Chondrocyte (in vitro differentiated cells): ENCODE measurements at places on chromosomes 16 and 17. TPM values are rescaled to one million over a fixed set of nuclear protein-coding genes. Genes with fewer than 3 reads are reported as not detected.

The C17orf107 gene
- 1.5 to 1.8 TPM (median 1.6 TPM) in 3 replicates for total RNA-seq

GRCh38 chr17:29066047-29066446, 23.1 kb downstream of the PIPOX start:
- DNase-seq = no peak
- peaks cover 7% of the 10 kb centered on the region for H3K4me1 ChIP-seq
- H3K27me3 ChIP-seq = no peaks in the 10 kb centered on the region
- no peaks in the 10 kb centered on the region for H3K36me3 ChIP-seq
- no peak overlapping the region for H3K4me3 ChIP-seq

GRCh38 chr17:81095383-81095762, 60.4 kb downstream of the BAIAP2 start:
- H3K36me3 ChIP-seq = peaks cover 1% of the 10 kb centered on the region
- no peak overlapping the region for H3K4me3 ChIP-seq
- H3K4me1 ChIP-seq = peaks cover 48% of the 10 kb centered on the region
- DNase-seq = no peak

DNA sequence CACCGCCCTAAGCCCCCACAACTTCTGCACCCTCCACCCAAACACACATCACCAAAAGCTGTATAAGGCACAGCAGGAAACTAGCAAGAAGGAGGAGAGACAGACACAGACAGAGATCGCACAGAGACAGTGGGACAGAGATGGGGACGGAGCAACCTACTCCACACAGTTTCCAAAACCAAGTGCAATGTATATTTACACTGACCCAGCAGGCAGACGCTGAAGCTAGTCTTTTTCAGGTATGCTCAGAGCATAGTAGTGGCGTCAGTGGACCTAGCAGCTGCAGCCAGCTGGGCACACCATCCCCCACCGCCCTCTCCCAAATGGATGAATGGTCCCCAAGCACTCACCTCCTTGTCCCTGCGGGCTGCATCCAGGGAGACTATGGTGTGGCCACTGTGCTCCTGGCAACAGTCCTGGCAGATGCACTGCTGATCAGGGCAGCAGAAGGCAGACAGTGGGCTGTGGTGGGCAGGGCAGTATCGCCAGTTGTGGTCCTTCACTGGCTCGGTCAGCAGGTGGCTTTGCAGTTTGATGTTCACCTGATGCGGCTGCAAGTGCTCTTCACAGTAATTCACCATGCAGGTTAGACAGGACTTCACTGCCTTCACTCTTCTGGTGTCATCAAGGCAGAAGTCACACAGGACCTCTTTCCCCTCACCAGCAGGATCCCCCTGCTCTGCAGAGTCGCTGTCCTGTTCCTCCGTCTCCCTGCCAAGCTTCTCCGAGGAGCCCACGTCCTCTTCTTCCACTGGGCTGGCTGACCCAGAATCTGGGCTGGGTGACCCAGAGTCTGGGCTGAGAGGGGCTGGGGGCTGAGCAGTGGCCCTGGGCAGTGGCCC, 31.5 kb upstream of the FBXW10B start:
- peaks cover 79% of the 10 kb centered on the region for H3K4me1 ChIP-seq
- no peak for DNase-seq
- H3K27me3 ChIP-seq = no peaks in the 10 kb centered on the region
- H3K27ac ChIP-seq = peak overlapping the region; percentile 96

- H3K4me3 ChIP-seq = no peak overlapping the region
- H3K27ac ChIP-seq = peak overlapping the region; percentile 94
- H3K27me3 ChIP-seq = no peaks in the 10 kb centered on the region
- no peak for DNase-seq
Observed at GRCh38 chr17:15920758-15921239, 24.1 kb upstream of the ADORA2B start.

The AIPL1 gene
- not detected in 3 replicates for total RNA-seq

The HEATR9 gene
- total RNA-seq = not detected in 3 replicates

DNA sequence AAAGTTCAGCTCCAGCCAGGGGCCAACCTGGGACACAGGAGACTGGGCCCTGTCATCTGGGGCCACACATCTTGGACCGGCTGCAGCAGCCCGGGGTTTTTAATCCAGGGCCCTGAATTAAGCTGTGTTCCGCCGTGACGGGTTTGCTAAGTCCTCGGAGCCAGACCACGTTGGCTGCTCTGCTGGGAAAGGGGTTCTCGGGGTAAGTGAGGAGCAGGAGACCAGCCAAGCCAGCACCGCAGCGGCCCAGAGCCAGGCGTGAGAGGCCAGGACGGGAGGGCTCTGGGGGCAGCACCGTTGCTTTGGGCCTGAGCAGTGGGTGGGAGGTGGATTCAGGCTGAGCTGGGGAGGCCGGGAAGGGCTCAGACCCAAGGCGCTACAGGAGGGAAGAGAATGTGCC, 31.3 kb upstream of the CBX4 start:
- H3K27ac ChIP-seq = no peak overlapping the region
- no peaks in the 10 kb centered on the region for H3K36me3 ChIP-seq
- peaks cover 10% of the 10 kb centered on the region for H3K4me1 ChIP-seq
- DNase-seq = peak; percentile 62
- H3K27me3 ChIP-seq = peaks cover 4% of the 10 kb centered on the region
- no peak overlapping the region for H3K4me3 ChIP-seq

DNA sequence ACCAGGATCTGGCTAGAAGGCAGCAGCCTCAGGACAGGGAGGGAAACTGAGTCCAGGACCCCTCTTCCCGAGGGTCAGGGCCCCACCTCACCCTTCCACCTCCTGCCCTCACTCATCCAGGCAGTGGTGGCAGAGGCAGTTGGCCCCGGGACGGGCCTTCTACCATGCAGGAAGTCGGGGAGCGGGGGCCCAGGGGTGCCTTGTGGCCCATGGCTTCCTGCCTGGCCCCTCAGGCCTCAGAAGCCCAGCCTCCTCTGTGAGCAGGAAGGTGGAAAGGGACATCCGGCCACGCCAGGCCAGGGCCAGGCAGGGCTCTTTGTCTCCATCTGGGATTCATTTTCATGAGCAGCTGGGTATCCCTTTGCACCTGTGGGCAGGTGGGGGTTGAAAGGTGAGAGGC, 58.5 kb downstream of the BAHCC1 start:
- H3K27me3 ChIP-seq = no peaks in the 10 kb centered on the region
- no peak overlapping the region for H3K4me3 ChIP-seq
- H3K27ac ChIP-seq = no peak overlapping the region
- peaks cover 7% of the 10 kb centered on the region for H3K36me3 ChIP-seq
- DNase-seq = no peak

DNA sequence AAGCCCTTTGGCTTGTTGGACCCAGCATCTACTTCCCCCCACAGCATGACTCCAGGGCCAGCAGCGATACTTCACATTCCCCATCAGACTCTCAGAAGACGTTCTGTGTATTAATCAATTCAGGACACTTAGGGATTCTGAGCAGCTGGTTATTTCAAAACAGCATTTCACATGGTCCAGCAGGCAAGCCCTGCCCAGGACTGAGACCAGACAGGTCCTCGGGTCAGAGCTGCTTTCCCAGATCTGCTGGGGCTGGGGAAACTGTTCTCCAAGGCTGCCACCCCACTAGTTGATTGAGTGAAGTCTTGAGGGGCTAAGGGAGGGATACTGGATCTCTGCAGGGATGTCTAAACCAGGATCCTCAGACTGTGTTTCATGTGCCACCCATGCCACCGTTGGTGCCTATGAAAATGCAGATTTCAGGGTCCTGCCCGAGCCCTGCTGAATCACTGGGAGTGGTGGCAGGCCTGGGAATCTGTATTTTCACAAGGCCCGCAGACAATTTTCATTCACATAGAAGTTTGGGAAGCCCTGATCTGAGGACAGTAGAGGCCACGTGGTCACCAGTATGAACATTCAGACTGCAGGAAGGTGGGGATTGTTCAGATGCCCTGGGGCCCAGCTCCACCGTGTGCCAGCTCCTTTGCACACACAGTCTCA, 40.6 kb upstream of the CDH5 start:
- peaks cover 17% of the 10 kb centered on the region for H3K27me3 ChIP-seq
- no peak for DNase-seq
- H3K4me3 ChIP-seq = no peak overlapping the region

- H3K36me3 ChIP-seq = peaks cover 4% of the 10 kb centered on the region
- H3K27ac ChIP-seq = peak overlapping the region; percentile 98
- H3K4me3 ChIP-seq = peak overlapping the region; percentile 97
- DNase-seq = no peak
- peaks cover 44% of the 10 kb centered on the region for H3K4me1 ChIP-seq
- no peaks in the 10 kb centered on the region for H3K27me3 ChIP-seq
Observed at GRCh38 chr16:11852092-11852809, 909 bp upstream of the RSL1D1 start.

GRCh38 chr17:15441315-15441714, 26.1 kb downstream of the CDRT4 start:
- peaks cover 4% of the 10 kb centered on the region for H3K36me3 ChIP-seq
- no peaks in the 10 kb centered on the region for H3K27me3 ChIP-seq
- H3K4me3 ChIP-seq = no peak overlapping the region
- H3K27ac ChIP-seq = no peak overlapping the region
- DNase-seq = no peak

GRCh38 chr16:2039274-2040031, 8.2 kb downstream of the NTHL1 start:
- DNase-seq = no peak
- H3K4me1 ChIP-seq = peaks cover 70% of the 10 kb centered on the region
- no peaks in the 10 kb centered on the region for H3K27me3 ChIP-seq
- H3K27ac ChIP-seq = peak overlapping the region; percentile 92

The NUDT7 gene
- 1.4 to 2.1 TPM (median 1.6 TPM) in 3 replicates for total RNA-seq

The CYB5D1 gene
- total RNA-seq = 6.9 to 10.5 TPM (median 8.6 TPM) in 3 replicates

GRCh38 chr16:66267292-66268014, 99.0 kb upstream of the CDH5 start:
- no peak for DNase-seq
- no peaks in the 10 kb centered on the region for H3K27me3 ChIP-seq
- peak overlapping the region; percentile 19 for H3K27ac ChIP-seq
- no peaks in the 10 kb centered on the region for H3K36me3 ChIP-seq
- H3K4me1 ChIP-seq = peaks cover 68% of the 10 kb centered on the region
- H3K4me3 ChIP-seq = no peak overlapping the region

- peaks cover 1% of the 10 kb centered on the region for H3K36me3 ChIP-seq
- peak overlapping the region; percentile 97 for H3K27ac ChIP-seq
- peaks cover 76% of the 10 kb centered on the region for H3K4me1 ChIP-seq
- no peaks in the 10 kb centered on the region for H3K27me3 ChIP-seq
- DNase-seq = peak; percentile 52
Observed at GRCh38 chr17:42518046-42518754, 17.8 kb upstream of the NAGLU start.

DNA sequence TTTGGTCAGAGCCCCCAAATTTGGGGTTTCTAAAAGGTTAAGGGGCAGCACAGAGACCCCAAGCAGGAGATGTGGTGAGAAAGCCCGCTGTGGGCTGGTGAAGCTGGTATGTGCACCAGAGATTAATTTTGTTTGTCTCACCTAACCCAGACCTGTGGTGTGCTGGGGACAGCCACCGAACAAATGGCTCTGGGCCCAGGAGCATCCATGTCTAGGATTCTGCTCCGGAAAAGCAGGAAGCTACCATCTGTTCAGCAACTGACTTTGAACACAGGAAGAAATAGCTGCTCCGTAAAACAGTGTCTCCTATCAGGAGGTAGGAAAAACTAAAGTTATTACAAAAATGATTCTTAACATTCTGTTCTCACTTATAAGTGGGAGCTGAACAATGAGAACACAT, 2.7 kb upstream of the ZP2 start:
- DNase-seq = no peak
- no peaks in the 10 kb centered on the region for H3K4me1 ChIP-seq
- H3K36me3 ChIP-seq = no peaks in the 10 kb centered on the region
- peaks cover 31% of the 10 kb centered on the region for H3K27me3 ChIP-seq
- H3K27ac ChIP-seq = no peak overlapping the region

DNA sequence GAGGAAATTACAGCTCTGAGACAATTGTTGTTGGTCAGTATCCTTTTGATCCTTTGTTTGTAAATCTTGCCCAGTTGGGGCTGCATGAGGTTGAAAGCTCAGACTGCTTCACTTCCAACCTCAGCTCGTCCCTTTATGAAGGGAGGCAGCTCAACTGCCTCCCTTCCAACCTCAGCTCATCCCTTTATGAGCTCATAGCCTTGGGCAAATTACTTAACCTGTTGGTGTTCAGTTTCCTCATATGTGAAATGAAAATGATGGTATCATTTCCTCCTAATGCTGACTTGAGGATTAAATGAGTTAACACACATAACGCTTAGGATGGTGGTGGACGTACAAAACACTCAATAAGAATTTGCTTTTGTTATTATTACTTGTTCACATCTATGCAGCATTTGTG, 265.1 kb downstream of the CDH13 start:
- H3K27ac ChIP-seq = no peak overlapping the region
- H3K4me1 ChIP-seq = peaks cover 15% of the 10 kb centered on the region
- no peak overlapping the region for H3K4me3 ChIP-seq
- no peak for DNase-seq

DNA sequence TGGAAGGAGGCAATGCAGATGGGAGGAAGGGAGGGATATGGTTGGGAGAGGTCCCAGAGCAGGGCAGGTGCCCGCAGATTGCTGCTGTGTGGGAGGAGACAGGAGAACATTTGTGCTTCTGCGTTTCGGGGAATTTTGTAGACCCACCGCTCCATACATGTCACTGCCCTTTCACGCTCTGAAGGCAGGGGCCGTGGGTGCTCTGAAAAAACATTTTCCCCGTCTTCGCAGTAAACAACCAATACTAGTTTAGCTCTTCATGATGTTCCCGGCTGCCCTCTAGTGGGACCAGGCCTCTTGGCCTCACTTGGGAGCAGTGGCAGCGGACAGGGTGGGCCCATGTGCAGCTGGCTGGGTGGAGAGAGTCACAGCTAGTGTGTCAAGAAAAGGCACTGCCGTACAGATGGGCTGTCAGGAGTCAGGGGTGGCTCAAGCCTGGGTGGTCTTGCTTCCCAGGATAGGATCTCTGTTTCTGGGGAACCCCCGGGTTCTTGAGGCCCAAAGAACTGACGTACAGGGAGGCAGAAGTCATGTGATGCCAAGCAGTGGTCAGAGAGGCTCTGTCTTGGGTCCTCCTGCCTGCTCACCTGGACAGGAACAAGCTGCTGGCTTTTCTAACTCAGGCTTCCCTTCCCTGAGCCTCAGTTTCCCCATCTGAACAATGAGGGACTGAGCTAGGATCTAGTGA, 46.5 kb upstream of the CPNE2 start:
- peaks cover 7% of the 10 kb centered on the region for H3K4me1 ChIP-seq
- no peak overlapping the region for H3K4me3 ChIP-seq
- H3K27me3 ChIP-seq = no peaks in the 10 kb centered on the region
- no peak overlapping the region for H3K27ac ChIP-seq
- DNase-seq = no peak
- peaks cover 4% of the 10 kb centered on the region for H3K36me3 ChIP-seq

- H3K4me3 ChIP-seq = no peak overlapping the region
- H3K27me3 ChIP-seq = peaks cover 10% of the 10 kb centered on the region
- peak overlapping the region; percentile 51 for H3K27ac ChIP-seq
- H3K36me3 ChIP-seq = no peaks in the 10 kb centered on the region
Observed at GRCh38 chr17:39674702-39675389, 6.6 kb downstream of the PNMT start.

GRCh38 chr16:74923766-74924460, 61.0 kb downstream of the WDR59 start:
- H3K4me1 ChIP-seq = peaks cover 6% of the 10 kb centered on the region
- peaks cover 18% of the 10 kb centered on the region for H3K36me3 ChIP-seq
- no peaks in the 10 kb centered on the region for H3K27me3 ChIP-seq
- H3K27ac ChIP-seq = no peak overlapping the region

The RNF43 gene
- 0.10 to 0.46 TPM (median 0.15 TPM) in 3 replicates for total RNA-seq

GRCh38 chr16:85514598-85515318, 98.4 kb upstream of the GSE1 start:
- peaks cover 1% of the 10 kb centered on the region for H3K27me3 ChIP-seq
- peaks cover 6% of the 10 kb centered on the region for H3K36me3 ChIP-seq
- no peak overlapping the region for H3K4me3 ChIP-seq

The EFCAB5 gene
- total RNA-seq = 0.23 to 0.63 TPM (median 0.37 TPM) in 3 replicates

GRCh38 chr17:42138749-42139492, 15.9 kb downstream of the RAB5C start:
- no peaks in the 10 kb centered on the region for H3K27me3 ChIP-seq
- no peak overlapping the region for H3K4me3 ChIP-seq
- peak overlapping the region; percentile 65 for H3K27ac ChIP-seq
- peaks cover 53% of the 10 kb centered on the region for H3K4me1 ChIP-seq
- peaks cover 6% of the 10 kb centered on the region for H3K36me3 ChIP-seq
